ENCODE measurements at places on chromosomes 7 and 10.
A peak's percentile ranks its signal among the peaks of the same experiment; 100 is the strongest.

- no peak for DNase-seq
Observed at GRCh38 chr7:2944739-2945138, 98.9 kb downstream of the CARD11 start.

DNA sequence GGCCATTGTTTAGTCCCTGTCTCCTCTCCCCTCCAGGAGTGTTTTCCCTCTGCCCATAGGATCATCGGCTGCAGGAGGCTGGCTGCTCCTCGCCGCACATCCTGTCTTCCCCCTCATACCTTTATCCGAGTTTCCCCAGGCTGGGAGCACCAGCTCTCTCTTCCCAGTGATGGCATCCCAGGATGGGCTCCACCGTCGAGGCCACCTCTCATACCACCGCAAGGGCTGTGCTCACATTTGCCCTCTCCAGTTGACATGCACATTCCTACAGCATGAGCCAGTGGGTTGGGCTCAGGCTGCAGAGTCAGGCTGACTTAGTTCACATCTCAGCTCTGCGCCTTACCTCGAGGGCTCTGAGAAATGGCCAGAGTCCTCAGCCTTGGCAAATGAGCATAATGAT is 12.1 kb downstream of the HKDC1 start:
- DNase-seq = no peak

DNA sequence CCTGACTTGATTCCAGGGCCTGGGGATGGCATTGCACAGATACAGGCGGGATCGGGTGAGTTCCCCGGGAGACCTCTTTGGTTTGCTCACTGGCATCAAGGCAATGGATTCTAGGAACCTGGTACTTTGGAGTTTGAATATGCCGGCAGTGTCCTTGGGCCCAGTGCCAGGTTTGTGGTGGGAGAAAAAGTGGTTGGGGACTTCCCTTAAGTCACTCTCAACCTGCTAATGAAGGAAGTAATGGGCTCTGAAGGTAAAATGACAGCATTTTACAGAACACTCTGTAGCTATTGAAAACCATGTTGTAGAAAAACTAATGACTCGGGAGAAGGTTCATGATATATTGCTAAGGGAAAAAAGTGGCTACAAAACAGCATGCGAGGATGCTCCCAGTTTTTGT is 129.9 kb downstream of the CFAP58 start:
- no peak for DNase-seq

DNA sequence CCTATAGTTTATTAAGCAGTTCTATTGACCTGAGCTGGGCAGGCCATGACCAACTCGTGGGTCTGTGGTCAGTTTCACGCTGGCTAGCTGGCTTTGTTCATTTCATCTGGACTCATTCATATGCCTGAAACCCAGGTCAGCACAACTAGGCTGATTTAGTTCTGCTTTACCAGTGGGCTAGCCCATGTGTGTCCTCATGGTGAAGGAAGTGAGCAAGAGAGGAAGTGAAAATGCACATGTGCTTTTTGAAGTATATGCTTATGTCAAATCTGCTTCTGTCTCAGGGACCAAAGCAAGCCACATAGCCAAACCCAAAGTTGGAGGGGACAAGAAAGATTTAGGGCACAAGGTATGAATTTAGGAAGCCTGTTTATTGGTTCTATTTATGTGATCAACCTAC is 154.5 kb downstream of the RNF133 start:
- no peak for DNase-seq

GRCh38 chr10:18683427-18683826 is 24.2 kb downstream of the ARL5B start:
- no peak for DNase-seq

DNA sequence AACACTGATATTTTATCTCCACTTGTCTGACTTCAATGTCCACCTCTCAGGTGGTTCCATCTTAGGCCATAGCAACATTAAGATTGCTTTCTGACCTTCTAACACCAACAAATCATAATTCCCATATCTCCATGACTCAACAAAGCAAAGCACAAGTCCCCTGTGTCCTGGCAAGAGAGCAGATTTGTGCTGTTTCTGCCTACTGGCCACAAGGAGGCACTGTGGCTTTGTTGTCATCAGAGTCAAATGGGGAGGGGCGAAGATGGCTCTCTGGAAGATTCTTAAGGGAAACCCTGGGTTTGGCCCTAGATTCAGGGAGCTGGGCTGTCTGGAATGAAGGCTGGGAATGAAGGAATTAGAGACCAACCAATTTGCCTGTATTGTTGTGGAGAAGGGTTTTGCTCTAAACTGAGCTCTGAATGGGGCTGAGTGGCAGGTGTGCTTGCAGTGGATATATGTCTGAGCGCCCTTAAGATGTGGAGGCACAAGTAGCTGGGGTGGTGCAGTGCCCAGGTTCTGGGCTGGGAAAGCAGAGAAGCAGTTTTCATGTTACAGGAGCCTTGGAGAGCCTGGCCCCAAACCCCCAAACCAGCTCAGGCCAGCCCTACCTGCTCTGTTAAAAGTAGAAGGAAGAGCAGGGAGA is 154.8 kb upstream of the PRSS58 start:
- no peak for DNase-seq

GRCh38 chr7:159211540-159212182 is 67.0 kb upstream of the VIPR2 start:
- no peak for DNase-seq

DNA sequence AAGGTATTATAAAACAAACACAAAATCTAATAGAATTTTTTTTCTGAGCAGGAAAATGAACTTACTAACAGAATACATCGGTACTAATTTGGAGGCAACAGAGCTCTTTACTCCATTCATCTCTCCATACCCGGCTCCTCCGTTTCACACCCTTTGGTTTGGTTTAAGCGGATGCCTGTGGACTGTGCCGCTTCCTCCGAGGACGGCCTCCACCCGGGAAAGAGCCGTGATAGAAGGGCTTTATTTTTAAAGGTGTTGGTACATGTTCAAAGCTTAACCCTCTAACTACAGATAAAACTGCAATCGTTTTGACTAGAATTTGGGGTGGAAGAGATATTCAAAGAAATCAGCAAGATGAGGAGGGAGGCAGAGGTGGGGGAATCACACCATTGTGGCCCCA is 1.9 kb downstream of the VIPR2 start:
- DNase-seq = no peak

DNA sequence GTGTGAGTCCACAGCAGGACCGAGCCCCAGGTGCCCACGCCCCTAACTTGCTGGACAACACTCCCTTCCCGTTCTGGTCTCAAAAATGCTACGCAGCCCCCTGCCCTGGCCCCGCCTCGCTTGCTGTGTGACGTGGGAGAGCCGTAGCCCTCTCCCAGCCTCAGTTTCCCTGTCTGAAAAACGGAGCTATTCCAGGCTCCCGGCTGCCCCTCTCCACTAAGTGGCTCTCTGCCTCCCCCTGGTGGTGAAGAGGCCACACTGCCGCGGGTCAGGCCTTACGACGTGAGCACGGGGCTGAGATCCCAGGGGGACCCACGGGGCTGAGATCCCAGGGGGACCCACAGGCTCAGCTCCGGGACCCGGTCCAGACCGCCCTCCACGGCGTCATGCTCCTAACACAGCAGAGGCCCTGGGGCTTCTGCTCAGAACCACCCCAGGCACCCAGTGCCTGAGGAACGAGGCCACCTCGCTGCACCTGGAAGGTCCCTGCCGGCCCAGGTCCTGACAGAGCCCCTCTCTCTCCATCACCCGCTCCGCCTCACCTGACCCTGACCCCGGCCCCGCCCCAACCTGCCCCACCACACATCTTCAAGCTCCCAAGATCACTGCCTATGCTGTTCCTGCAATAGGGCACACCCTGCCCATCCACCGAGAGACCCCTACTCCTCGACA is 26.7 kb downstream of the MICALL2 start:
- DNase-seq = peak; percentile 88

DNA sequence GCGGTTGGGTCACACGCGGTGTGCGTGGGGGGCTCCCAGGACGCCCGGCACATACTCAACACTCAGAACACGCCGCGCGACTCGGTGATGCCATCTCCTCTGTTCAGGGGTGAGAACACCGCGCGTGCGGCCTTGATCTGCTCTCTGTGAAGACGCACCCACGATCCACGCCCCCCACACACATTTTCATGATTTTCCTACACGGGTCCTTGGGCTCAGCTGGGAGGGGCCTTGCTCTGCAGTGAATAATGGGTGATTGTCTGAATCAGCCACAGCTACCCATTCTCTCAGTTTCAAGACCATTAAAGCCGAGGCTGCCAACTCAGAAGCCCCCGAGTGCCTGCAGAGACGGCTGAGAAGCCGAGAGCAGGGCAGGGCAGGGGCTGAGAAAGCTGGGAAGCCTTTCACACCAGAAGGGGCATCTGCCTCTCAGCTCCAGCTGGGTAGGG is 54.3 kb upstream of the PDGFA start:
- DNase-seq = no peak

DNA sequence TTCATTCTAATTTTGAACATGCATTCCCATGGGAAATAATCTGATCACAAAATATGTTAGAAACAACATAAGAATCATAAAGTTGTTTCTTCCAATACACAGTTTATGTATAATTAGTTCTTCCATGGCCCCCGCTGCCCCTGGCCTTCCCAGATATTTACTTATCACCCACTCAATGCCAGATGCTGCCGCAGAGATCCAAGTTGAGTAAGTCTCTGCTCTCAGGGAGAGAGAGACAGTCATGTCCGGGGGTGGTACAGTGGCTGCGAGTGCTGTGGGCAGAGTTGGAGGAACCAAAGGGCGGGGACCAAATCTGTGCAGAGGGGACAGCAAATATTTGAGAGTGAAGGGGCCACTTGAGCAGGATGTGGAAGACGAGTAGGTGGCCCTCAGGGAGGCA is 37.1 kb downstream of the COL26A1 start:
- no peak for DNase-seq

- no peak for DNase-seq
Observed at GRCh38 chr7:87567052-87567451, 33.6 kb downstream of the ABCB1 start.

DNA sequence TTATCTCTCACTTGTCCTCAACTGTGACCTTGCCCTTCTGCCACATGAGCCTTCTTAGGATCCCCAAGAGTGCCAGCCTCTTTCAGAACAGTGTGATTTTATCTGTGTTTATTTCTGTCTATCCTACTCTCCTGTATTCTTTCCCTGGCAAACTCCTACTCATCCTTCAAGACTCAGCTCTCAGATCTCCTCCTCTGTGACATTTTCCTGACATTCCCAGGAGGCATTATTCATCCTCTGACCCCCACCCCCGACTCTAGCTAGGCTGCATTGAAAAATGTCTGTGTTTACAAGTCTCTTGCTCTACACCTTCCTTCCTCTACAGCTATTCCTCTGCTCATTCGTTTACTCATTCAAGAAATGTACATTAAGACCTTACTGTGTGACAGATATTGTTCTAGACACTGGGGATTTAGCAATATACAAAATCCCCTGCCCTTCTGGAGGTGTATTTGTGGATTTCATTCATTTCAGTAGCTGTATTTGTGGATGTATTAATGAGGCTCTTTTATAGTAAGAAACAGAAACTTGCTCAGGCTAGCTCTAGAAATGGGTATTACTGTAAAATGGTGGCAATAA is 61.4 kb upstream of the COMTD1 start:
- no peak for DNase-seq

DNA sequence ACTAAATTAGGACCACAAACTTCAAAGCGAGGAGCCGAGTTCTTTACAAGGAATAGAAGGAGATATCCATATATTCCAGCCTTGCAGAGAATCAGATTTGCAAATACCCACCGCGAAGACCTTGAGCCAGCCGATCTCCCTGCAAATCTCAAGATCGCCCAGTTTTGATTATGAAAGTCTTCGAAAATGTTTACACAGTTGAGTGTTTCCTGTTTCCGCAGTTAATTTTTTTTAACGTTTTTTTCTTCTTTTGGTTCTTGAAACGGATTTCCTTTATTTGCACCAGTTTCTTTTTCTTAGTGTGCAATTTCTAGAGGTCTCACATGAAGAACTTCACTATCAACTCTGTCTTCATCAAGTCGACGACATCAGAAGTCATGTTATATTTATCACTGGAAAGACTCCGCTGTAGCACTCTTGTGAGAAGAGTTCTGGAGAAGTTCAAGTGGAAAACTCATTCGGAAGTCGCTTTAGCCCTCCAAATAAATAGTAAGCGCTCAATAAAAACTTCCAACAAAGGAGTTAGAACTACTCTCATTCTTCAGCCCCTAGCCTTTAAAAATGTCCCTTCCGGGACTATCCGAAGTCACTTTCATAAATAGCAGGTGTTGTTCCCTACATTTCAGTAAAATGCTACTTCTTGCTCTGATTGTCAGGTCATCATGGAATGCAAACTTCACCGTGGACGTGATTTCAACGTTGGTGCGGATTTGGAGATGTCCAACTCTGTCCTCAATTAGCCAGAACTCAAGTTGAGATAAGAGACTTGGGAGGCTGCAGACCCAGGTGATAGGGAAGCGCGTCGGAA is 11.9 kb upstream of the SPAG6 start:
- peak; percentile 48 for DNase-seq

DNA sequence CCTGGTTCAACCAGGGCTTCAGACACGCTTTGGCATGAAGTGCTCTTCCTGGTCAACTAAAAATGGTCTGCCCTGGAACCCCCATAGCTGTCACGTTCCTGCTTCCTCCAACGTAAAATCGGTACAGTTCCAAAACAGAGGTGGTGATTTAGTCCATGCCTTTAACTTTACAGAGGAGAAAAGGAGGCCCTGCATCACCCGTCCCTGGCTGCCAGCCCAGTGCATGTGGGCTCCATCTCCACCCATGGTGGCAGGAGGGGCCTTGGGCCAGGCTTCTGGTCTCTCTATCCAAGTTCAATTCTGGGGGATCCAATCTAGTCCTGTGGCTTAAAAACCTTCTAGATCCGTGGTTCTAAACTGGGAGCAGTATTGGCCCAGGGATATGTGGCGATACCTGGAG is 18.7 kb downstream of the ECHDC3 start:
- DNase-seq = no peak

GRCh38 chr10:31136386-31136785 is 104.7 kb upstream of the ZNF438 start:
- DNase-seq = no peak

DNA sequence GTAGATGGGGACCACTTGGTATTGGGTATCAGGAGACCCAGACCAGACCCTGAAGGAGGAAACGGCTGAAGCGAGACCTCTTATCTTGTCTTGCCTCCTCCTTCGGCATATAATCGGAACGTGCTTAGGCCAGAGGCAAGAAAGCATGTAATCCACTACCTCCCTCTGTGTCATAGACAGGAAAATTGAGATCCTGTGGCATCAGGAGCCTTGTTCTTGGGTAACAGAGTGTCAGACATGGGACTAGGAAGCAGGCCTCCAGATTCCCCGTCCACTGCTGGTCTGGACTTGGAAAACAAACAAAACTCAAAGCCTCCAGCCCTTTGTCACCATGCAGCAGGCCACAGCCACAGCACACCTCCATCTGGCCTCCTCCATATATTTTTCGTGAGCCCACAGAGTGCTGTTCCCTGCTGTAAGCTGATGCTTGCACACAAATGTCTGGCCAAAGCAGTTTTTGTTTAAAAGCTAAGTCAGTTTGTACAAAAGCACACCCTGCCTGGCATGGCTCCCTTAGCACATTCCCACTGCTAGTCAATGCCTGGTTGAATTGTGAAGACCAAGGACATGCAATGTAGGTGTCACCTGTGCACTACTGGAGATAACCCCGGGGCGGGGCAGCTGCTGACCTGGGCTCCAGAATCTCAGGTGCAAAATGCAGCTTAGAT is 510.9 kb downstream of the RPS24 start:
- no peak for DNase-seq
